GM04503 (cell line): ENCODE measurements at places on chromosomes 3 and 15.

DNA sequence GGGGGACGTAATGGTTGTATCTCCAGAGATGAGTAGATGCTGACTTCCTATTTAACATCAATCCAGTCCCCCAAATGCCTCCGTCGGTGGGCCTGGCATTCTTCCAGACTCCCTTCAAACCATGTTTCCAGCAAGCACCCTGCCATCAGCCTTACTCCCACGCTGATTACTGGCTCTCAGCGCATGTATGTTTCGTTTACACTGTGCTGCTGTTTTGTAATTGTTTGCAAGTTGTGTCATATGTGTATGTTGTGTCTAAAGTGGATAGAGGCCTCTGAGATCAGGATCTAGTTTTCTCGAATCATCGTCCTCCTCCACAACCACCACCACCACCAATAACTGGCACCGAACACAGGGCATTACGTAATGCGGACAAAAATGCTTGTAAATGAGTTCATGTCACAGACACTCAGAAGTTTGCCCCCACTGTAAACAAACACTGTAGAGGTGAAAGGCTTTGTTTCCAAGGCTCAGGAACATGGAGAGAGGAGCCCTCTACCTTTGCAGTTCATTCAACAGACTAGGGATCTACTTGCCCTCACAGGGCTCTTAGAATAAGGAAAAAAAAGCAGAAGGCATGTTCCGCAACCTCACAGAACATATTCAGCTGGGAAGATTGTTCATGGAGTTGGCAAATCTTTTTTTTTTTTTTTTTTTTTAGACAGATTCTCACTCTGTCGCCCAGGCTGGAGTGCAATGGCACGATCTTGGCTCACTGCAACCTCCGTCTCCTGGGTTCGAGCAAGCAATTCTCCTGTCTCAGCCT, 46.1 kb upstream of the SEMA4B start:
- peak; percentile 49 for DNase-seq

DNA sequence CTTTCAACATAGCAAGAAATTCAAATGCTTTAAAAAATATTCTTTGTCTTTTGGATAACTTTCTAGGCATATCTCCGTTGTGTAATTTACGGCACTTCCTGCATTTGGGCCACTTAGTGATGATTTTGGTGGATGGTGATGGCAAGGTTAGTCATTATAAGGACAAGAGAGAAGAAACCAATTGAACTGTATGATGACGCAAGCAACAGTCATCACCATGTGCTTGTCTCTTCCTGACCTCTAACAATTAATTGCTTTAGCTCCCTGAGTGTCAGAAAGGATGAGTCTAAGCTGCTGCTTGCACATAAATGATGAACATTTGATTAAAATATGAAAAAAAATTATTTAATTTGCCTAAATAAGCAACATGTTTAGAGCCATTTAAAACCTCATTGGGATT, 11.3 kb upstream of the P2RY12 start:
- peak; percentile 47 for DNase-seq

DNA sequence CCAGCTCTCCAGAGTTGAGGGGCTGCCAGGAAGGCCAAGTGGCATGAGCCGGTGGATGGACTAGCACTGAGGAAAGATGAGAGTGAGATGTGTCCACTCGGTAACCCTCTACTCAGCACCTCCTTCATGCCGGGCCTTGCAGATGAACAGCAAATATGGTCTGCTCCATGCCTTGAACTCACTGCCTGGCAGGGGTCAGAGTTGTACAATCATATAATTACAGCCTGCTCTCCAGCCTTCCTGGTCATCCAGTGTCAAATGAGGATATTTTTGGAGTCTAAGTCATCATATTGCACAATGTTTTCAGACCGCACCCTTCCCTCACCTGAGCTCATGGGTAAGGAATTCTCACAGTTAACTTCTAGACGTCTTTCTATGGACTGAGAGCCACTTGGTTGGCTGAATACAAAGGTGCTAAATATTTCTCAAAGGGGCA, 4.9 kb downstream of the MGLL start:
- peak; percentile 76 for DNase-seq

- no peak for DNase-seq
These were observed 270.0 kb upstream of the HES1 start for GRCh38 chr3:193865896-193866480.

DNA sequence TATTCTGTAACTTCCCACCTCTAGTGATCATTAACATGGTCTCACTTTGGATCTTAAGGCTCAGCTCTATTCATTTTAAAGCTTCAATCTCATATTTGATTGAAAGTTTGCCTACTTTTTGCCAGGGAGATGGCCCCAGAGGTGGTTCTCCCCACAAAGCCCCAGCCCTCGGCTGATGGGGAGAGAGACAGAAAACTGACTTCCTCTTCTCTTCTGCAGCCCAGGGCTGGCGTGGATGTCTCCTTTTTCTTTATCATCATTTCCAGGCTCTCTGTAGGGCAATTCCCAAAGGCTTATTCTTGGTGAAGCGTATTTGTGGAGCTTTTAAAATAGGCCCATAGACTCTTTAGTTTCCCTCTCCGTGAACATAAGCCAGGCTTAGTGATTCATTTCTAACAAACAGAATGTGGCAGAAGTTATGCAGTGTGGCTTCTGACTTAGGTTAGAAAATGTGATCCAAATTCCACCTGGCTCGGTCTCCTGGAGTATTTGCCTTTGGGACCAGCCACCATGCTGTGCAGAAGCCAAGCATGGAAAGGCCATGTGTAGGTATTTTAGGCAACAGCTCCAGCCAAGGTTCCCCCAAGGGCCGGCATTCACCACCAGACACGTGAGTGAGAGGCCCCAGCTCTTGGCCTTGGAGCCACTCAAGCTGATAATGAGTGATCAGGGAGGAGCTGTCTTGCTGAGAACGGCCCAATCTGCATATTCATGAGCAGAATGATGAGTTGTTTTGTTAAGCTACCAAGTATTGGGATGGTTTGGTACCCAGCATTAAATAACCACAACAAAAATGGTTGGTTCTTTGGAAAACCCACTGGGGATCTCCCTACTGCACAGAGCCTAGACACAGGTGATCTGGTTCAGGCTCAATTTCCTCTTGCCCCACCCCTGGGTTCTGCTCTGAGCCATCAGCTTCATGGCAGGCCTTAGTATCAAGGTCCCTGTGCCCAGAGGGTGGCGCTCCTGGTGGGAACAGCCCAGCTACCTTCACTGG, 353.2 kb upstream of the PROK2 start:
- DNase-seq, result no peak

- no peak for DNase-seq
These were observed 87.3 kb upstream of the PRR23C start for GRCh38 chr3:139131951-139132350.

GRCh38 chr3:120204338-120204737, 80.7 kb downstream of the GPR156 start:
- DNase-seq, result no peak

DNA sequence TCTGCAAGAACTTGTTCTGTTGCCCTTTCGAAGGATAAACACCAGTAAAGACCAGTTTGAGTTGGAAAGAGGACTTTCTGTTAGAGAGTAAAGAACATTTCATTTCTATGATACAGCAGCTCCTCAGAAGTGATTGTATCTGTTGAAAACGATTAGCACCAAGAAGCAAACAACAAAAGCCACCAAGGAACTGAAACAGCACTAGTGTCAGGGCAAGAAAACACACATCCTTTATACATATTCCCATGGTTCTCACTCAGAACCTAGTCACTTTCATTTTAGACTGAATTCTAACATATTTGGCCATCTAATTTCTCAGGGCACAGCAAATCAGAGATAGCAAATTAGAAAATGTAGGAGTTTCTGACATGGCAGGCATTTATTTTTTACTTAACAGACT, 116.1 kb downstream of the ATP1B3 start:
- no peak for DNase-seq
